ENCODE measurements at places on chromosomes 11 and 22. TPM values are rescaled to one million over a fixed set of nuclear protein-coding genes. Genes with fewer than 3 reads are reported as not detected.

DNA sequence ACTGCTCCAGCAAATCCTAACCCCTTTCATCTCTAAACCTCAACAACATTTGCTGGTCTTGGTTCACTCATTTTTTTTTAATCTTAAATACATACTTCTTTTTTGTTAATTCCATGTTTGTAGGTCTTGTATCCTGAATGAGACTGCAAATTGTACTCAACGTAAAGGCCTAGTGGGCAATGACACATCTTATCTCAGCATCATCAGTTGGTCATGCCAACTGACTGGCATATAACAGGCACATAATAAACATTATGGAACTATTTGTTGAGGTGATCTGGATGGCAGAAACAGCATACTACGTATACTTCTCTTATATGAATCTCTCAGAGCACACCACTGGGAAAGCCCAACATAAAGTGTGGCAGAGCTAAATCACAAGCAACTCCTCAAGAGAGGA, 116.7 kb downstream of the RBFOX2 start:
- no peak overlapping the region for H3K27ac ChIP-seq
- peaks cover 19% of the 10 kb centered on the region for H3K4me1 ChIP-seq
- no peak for DNase-seq
- no peak overlapping the region for H3K4me3 ChIP-seq

DNA sequence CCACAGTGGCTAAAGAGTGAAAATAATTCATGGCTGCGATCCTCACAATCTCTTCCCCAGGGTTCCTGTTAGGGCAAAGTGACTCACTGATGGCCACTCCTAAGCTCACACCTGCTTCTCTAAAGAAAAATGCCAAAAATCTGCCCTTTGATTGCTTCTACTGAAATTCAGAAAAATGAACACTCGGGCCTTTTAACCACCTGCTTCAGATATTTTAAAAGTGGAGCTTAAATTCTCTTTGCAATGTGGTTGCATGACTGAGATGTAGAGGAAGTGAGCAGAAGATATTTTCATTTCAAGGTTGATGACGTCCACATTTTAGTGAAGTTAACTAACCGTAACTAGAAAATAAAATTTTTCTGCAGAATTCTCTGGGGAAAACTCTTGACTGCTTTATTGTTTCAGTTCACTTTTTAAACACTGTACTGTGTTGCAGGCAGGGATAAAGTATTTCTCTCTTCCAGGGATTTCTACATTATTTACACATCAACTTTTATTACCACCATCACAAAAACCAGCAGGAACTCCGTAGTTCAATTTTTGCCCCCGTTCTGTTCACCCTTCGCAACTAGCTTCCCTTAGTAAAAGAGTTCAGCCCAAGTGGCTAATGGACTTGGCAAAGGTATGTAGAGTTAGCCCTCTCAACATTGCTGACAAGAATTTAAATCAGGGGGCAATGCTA, 8.5 kb downstream of the RAB30 start:
- H3K27ac ChIP-seq = peak overlapping the region; percentile 97
- peak overlapping the region; percentile 74 for H3K4me3 ChIP-seq
- no peak for DNase-seq
- H3K4me1 ChIP-seq = peaks cover 24% of the 10 kb centered on the region
- H3K27me3 ChIP-seq = no peaks in the 10 kb centered on the region

GRCh38 chr11:2211113-2211971, 39.7 kb upstream of the TH start:
- H3K27me3 ChIP-seq = no peaks in the 10 kb centered on the region
- H3K27ac ChIP-seq = peak overlapping the region; percentile 15
- H3K4me3 ChIP-seq = no peak overlapping the region

DNA sequence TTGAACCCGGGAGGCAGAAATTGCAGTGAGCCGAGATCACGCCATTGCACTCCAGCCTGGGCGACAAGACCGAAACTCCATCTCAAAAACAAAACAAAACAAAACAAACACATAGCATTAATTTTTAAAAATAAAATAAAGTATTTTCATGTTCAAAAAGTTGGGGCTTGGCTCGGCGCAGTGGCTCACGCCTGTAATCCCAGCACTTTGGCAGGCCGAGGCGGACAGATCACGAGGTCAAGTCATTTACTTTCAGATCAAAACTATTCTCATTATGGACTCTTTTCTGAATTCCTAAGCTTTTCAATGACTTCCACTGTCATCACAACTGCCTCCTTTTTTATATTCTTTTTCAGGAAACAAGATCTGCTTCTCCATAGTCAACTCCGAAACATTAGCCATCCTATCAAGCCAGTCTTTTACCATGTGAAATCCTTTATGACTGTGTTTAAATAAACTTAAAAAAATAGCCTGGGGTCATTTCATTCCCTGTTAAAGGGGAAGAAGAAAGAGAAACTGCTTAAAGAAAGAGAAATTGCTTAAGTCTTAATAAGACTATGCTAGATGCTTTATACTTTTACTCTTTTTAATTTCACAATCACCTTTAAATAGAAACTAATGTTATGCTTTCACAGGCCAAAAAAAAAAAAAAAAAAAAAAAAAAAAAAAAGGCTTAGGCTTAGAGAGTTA, 13.1 kb upstream of the CHRNA10 start:
- no peak overlapping the region for H3K27ac ChIP-seq
- H3K36me3 ChIP-seq = peaks cover 70% of the 10 kb centered on the region
- H3K4me1 ChIP-seq = peaks cover 13% of the 10 kb centered on the region
- no peak overlapping the region for H3K4me3 ChIP-seq

- no peak overlapping the region for H3K27ac ChIP-seq
- H3K36me3 ChIP-seq = peaks cover 44% of the 10 kb centered on the region
- DNase-seq = no peak
- no peak overlapping the region for H3K4me3 ChIP-seq
- no peaks in the 10 kb centered on the region for H3K27me3 ChIP-seq
Measured at GRCh38 chr22:26708256-26709009, 51.0 kb downstream of the MIAT start.

GRCh38 chr11:73325036-73325981, 17.2 kb downstream of the ARHGEF17 start:
- no peak overlapping the region for H3K4me3 ChIP-seq
- H3K36me3 ChIP-seq = no peaks in the 10 kb centered on the region
- no peaks in the 10 kb centered on the region for H3K27me3 ChIP-seq
- H3K4me1 ChIP-seq = peaks cover 4% of the 10 kb centered on the region
- DNase-seq = no peak
- H3K27ac ChIP-seq = no peak overlapping the region

DNA sequence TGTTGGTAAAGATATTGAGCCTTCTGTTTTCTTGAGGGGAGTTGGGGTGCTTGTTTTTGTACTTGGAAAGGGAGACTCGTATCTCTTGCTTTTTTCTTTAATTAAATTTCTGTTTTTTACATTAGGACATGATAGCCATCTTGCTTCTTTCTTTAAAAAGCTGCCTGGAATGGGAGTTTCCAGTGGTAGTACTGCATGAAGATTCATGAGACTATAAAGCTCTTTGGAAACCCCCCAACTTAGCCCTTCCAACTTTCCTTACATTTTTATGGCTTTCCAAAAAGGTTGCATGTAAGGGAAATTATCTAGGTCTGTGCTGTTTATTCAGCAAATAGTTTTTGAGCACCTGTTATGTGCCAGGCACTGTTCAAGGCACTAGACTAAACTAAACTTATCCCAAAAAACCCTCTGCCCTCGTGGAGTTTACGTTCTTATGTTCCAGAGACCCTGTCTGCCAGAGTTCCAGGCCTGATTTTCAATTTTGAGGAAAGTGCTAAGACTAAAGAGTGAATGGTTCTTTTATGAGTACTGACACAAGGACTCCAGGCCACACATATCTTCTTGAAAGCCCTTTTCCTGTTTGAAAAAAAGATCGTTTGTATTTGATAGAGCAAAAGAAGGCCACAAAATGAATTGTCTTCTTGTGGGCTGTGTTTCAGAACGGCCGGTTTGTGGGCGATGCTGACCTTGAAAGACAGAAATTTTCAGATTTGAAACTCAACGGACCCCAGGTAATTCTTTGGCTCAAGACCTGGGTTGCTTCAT, 31.9 kb downstream of the CTNND1 start:
- no peak for DNase-seq
- H3K4me1 ChIP-seq = peaks cover 54% of the 10 kb centered on the region
- H3K4me3 ChIP-seq = peak overlapping the region; percentile 49
- peaks cover 18% of the 10 kb centered on the region for H3K36me3 ChIP-seq

DNA sequence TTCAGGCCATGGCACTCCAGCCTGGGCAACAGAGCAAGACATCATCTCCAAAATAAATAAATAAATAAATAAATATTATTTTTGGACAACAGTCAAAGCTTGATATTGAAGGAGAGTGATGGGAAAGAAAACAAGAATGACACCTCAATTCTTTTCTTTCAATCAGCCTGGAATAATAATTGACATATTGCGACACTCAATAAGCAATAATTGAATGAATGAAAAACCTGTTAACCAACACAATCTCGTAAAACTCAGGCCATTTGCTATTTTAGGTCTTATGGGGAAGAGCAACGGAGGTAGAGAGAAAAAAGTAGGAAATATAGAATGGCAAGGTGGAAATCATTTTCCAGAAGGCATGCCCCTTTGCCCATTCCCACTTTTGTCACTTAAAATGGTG, 10.5 kb upstream of the RBFOX2 start:
- no peak for DNase-seq
- no peaks in the 10 kb centered on the region for H3K36me3 ChIP-seq
- H3K4me1 ChIP-seq = no peaks in the 10 kb centered on the region
- H3K27me3 ChIP-seq = peaks cover 17% of the 10 kb centered on the region
- H3K4me3 ChIP-seq = no peak overlapping the region

DNA sequence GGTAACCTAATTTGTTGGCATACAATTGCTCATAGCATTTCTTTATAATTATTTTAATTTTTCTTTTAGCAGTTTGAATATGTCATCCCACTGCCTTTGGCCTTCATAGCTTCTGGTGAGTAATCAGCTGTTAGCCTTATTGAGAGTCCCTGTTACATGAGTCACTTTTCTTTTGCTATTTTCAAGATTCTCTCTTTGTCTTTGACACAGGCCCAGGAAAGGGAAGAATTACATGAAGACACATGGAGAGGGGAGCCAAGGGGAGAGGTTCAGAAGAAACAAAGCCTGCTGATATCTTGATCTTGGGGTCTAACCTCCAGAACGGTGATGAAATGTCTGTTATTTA, 418.2 kb downstream of the METTL15 start:
- no peak overlapping the region for H3K4me3 ChIP-seq
- H3K27ac ChIP-seq = no peak overlapping the region
- no peaks in the 10 kb centered on the region for H3K36me3 ChIP-seq
- H3K27me3 ChIP-seq = no peaks in the 10 kb centered on the region

- no peaks in the 10 kb centered on the region for H3K27me3 ChIP-seq
- peaks cover 17% of the 10 kb centered on the region for H3K4me1 ChIP-seq
- DNase-seq = no peak
Measured at GRCh38 chr22:20107471-20107901, 8.4 kb upstream of the RANBP1 start.

GRCh38 chr11:116384407-116384806, 388.4 kb downstream of the BUD13 start:
- no peak overlapping the region for H3K4me3 ChIP-seq
- H3K27ac ChIP-seq = no peak overlapping the region
- H3K36me3 ChIP-seq = no peaks in the 10 kb centered on the region
- H3K4me1 ChIP-seq = no peaks in the 10 kb centered on the region
- no peaks in the 10 kb centered on the region for H3K27me3 ChIP-seq

- H3K36me3 ChIP-seq = no peaks in the 10 kb centered on the region
- no peak overlapping the region for H3K4me3 ChIP-seq
- DNase-seq = no peak
- H3K4me1 ChIP-seq = no peaks in the 10 kb centered on the region
- no peak overlapping the region for H3K27ac ChIP-seq
Measured at GRCh38 chr11:109849946-109850345, 243.2 kb upstream of the ZC3H12C start.

- DNase-seq = no peak
- H3K4me3 ChIP-seq = no peak overlapping the region
- H3K36me3 ChIP-seq = peaks cover 20% of the 10 kb centered on the region
- H3K27ac ChIP-seq = no peak overlapping the region
Measured at GRCh38 chr11:9490376-9490775, 29.6 kb downstream of the ZNF143 start.

DNA sequence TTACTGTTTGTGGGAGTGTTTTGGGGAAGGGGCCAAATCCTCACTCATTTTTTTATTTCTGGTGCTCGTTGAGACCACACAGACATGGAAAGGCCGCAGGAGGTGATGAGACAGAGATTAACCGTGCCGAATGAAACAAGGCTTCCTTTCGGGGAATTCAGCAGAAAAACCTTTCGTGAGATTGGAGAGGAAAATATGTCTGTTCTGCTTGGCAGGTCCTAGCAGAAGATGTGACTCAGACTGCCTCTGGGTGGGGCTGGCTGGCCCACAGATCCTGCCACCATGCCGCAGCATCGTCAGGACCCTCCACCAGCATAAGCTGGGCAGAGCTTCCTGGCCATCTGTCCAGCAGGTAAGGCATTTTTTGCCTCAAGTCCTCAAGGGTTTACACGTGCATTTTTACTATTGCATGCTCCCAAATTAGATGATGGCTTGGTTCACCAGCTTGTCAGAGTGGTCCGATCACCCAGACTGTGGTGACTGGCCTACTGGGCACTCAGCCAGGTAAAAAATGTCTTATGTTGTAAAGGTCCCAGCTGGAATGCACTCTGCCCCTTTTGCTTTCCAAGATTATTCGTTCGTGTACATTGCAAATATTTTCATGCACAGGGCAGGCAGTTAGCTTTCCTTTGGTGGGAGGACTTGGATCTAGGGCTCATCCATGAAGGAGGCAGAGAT, 1.5 kb downstream of the DDB2 start:
- peak overlapping the region; percentile 100 for H3K27ac ChIP-seq
- peaks cover 38% of the 10 kb centered on the region for H3K4me1 ChIP-seq
- DNase-seq = peak; percentile 61
- no peaks in the 10 kb centered on the region for H3K27me3 ChIP-seq
- H3K4me3 ChIP-seq = peak overlapping the region; percentile 100
- peaks cover 34% of the 10 kb centered on the region for H3K36me3 ChIP-seq

DNA sequence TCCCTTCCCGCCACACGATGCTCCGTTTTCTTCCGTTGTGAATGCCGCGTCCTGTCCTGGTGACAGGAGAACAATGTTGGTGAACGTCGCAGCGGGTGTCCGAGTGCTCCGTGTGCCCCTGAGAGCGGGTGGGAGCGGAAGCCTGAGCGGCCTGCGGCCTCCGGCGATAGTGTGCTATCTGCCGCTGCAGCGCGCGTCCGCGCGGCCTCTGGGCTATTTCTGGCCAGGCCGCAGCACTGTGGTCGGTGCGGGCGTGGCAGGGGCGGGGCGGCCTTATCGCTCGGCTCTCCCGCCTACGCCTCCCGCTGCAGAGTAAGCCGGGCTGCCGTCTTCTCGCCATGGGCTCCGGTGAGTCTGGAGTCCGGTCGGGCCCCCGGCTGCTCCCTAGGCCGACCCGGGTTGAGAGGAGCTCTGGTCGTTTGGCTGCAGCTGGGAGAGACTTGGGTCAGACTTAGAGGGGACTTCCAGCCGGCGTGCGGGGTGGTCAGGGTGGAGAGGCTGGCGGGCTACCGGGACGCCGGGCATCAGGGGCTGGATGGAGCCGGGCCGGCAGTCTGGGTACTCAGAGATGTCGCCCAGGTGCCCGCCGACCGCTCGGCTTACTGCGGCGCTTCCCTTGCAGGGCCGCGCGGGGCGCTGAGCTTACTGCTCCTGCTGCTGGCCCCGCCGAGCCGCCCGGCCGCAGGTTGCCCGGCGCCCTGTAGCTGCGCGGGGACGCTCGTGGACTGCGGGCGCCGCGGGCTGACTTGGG, at the start of gene GP1BB:
TSS of gene GP1BB (plus strand) at position 308 of the 751 bp plus-strand sequence. CDS start at position 339, 31 bp downstream.
- DNase-seq = no peak
- H3K27me3 ChIP-seq = peaks cover 48% of the 10 kb centered on the region
- H3K4me1 ChIP-seq = peaks cover 5% of the 10 kb centered on the region
- H3K36me3 ChIP-seq = no peaks in the 10 kb centered on the region

- H3K27me3 ChIP-seq = no peaks in the 10 kb centered on the region
- no peak overlapping the region for H3K4me3 ChIP-seq
Measured at GRCh38 chr22:44638971-44639760, 62.8 kb upstream of the PRR5 start.

Gene CNTF
- 3.7 TPM for total RNA-seq

Gene FAM111B
- total RNA-seq = 95.8 TPM

Gene IL10RA
- total RNA-seq = 161 TPM

Gene SLCO2B1
- 0.37 TPM for total RNA-seq

Gene AMOTL1
- 3.1 TPM for total RNA-seq

Data from activated CD4-positive, alpha-beta T cell treated with anti-CD3 and anti-CD28 coated beads, Interleukin-2, amount 10 ng/mL, durations not matched to agents 7 days and 5 days (primary cell).